ENCODE measurements at places on chromosomes 1 and 21.

- no peak for DNase-seq
Observed at GRCh38 chr1:115643225-115643624, 1.5 kb downstream of the VANGL1 start.

- DNase-seq, result no peak
Observed at GRCh38 chr21:46515109-46515508, 56.4 kb downstream of the DIP2A start.

DNA sequence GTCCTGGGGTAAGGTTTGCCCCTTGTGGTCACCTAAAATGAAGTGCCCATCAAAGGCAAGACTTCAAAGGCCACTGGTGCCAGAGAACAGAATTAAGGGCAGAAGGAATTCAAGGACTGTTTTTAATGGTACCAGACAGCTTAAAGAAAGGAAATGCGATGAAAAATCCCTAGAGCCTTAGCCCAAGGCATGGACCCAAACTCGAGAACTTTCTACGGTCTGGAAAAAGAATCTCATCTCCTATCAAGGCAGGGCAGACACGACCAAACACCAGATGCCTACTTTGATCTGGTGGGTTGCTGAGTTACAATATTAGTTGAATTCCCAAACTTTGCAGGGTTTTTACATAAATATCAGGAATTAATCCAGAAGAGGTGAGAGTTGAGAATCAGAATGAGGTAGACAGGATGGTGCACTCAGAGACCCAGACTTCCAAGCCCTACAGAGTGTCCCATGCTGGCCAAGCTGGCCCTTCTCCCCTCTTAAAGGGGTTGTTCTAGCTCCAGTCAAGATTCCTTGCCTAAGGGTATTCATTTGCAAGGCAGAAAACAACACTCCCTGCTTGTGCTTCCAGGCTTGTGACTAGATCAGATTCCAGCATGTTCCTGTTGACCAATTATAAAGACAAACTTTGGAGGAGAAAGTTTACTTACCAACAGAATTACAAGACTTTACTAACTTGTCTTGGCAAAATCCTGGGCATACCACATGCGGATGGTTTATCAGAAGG, 48.0 kb downstream of the EDN2 start:
- DNase-seq, result no peak

DNA sequence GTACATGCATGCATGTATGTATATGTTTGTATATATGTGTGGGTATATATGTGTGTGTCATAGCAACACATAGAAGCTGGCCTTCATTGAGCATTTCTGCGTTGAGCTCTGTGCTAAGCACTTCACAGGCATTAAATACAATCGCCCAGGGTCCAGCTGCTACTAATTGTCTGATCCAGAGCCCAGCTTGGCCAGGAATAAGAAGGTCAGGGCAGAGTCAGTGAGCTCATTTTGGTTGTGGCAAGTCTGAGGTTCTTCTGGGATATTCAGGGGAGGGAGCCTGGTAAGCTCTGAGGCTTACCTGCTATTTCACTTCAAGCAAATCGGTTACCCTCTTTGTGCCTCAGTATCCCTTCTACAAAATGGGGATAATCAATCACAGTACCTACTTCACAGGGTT, 59.6 kb downstream of the FOXO6 start:
- DNase-seq, result no peak

DNA sequence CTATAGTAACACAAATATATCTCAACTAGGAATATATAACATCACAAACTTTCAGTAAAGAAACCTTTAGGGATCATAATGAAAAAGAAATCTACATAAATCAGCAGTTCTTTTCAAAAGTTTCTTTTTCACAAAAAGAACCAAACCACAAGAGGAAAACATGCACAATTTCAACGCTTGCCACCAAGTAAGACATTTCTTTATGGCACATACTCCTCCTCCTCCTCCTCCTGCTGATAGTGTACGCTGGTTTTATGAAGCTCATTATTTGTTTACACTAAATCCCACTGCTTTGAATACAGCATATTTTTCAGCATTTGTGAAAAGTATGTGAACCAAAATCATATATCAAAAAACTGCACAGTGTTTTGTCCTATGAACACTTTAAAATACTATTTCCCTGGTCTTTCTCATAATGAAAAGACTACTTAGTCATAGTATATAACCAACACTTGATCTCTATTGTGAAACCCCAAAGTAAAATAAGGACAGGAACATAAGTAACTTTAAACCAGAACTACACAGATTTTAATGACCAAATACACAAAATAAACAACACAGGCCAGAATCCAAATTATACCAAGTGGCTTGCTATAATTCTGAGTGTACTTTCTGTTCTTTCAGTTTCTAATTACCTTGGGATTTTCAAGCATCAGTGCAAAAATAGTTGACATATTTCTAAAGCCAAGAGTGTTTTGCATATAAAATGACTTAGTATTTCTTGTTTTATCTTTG, 184.2 kb downstream of the EIF4G3 start:
- DNase-seq, result no peak

GRCh38 chr1:194640322-194640721, 1453.9 kb upstream of the B3GALT2 start:
- no peak for DNase-seq

- DNase-seq, result no peak
Observed at GRCh38 chr1:30806381-30807317, 49.1 kb upstream of the LAPTM5 start.

GRCh38 chr1:171715813-171716251, 26.0 kb downstream of the VAMP4 start:
- no peak for DNase-seq

- no peak for DNase-seq
Observed at GRCh38 chr1:110675060-110675791, 486 bp upstream of the KCNA3 start.

- no peak for DNase-seq
Observed at GRCh38 chr1:64901663-64902062, 64.7 kb downstream of the JAK1 start.

- no peak for DNase-seq
Observed at GRCh38 chr1:81228926-81229325, 571.8 kb upstream of the ADGRL2 start.

DNA sequence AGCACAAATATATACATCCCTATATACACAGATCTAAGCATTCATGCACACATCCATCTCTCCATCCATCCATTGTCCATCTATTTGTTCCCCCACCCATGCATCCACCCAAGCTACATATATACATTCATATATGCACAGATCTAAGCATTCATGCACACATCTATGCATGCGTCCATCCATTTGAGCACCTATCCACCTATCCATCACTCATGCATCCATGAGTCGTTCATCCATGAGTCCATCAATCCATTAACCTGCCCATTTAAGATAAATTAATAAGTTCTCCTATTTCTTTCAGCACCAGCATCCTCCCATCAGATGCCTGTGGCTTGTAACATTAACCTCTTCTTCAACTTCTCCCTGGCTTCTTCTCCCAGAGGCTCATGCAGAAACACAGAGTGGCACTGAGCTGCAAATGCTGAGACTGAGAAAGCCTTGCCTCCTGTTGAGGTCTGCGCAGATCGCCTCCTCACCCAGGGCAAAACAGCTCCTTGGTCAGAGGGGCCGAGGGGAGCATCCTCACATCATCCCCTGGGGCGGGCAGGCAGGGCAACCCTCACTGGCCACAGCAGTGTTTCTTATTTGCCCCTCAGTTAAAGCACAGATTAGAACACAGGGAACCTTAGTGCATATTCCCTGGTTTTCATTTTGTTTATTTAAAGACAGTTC, 17.4 kb upstream of the PDE9A start:
- no peak for DNase-seq

- DNase-seq, result no peak
Observed at GRCh38 chr21:40686526-40686925, 160.4 kb downstream of the DSCAM start.

DNA sequence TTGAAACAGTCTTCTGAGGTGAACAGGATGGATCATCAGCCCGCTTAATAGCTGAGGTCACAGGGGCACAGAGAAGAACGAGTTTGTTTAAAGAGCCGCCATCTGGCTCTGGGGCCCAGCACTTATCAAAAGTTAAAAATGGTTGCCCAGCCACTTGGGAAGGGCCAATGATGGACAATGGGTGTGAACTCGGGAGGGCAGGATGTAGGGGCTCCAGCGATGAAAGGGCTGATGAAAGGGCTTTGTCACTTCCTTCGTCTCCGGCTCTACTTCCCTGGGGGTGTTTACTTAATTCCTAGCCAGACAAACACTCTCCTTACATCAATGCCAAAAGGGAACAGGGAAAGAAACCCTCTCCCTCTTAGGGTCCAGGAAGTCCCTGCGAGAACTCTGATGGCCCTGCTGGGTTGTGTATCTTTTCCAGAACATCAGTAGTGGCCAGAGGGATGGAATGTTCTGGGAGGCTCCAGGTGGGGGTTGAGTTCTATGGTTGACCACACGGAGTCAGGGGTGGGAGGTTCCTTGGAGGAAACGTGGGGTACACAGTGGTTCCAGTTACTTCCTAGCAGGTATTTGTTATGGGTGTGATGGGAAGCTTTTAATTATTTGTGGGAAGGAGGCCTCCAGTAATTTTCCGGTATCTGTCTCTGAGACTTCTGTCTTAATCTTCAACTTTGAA, 9.0 kb upstream of the ABCG1 start:
- no peak for DNase-seq

GRCh38 chr1:186183219-186183618, 191.8 kb downstream of the TPR start:
- no peak for DNase-seq

DNA sequence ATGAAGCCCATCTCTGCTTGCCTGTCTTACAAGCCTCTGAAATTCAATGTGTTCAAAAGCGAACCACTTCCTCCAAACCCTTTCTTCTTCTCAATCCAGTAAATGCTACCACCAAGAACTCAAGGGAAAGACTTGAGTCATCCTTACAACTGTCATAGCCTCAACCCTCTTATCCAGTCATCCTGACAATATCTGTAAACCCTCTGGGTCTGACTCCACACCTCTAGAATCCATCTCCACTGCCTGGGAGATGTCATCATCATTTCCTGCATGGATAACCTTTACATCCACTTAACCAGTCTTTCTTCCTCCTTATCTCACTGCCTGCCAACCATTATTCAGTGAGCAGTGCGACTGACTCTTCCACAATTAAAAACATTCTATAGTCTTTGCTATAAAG, 441.1 kb downstream of the SETD4 start:
- DNase-seq, result no peak

DNA sequence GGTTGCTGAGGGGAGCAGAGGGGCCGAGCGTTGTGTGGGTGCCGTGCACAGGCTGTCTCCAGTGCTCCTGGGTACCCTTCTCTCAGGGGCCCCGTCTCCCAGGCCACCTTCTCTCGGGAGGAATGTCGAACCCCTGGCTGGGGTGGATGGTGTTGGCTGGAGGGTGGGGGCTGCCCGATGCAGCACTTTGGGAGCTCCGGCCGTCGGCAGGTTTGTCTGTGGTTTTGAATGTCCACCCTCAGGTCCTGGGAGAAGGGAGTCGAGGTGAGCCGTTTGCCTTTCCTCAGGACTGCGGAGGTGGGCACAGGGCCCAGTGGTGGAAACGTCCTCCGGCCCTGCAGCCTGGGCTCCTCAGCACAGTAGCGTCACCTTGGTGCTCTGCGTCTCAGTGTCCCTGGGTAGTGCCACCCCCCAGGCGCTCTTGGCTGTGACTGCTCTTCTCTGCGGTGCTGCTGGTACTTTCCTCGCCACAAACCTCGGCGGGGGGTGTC, 14.5 kb downstream of the SLX9 start:
- no peak for DNase-seq

Data from NCI-H1048 (cell line).